Trophoblast cell (in vitro differentiated cells and primary cell): ENCODE measurements at places on chromosomes 7 and 10.

DNA sequence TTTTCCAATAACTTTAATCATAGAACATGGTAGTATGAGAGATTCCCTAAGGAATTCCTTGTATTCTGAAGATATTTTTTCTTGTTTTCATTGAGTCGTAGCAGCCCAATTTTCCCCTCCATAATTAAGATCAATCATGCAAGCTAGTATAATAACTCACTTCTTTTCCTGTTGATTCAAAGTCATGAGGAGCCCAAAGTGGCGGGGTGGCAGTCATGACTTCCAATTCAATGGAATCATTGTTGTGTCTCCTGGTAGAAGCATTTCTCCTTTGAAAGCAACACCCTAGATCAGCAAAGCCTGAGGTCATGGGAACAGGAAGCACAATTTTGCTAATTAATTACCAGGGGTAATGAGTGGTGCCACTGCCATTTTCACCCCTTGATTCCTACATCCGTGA lies 77.6 kb upstream of the MAGI2 start:
- no peak for DNase-seq

DNA sequence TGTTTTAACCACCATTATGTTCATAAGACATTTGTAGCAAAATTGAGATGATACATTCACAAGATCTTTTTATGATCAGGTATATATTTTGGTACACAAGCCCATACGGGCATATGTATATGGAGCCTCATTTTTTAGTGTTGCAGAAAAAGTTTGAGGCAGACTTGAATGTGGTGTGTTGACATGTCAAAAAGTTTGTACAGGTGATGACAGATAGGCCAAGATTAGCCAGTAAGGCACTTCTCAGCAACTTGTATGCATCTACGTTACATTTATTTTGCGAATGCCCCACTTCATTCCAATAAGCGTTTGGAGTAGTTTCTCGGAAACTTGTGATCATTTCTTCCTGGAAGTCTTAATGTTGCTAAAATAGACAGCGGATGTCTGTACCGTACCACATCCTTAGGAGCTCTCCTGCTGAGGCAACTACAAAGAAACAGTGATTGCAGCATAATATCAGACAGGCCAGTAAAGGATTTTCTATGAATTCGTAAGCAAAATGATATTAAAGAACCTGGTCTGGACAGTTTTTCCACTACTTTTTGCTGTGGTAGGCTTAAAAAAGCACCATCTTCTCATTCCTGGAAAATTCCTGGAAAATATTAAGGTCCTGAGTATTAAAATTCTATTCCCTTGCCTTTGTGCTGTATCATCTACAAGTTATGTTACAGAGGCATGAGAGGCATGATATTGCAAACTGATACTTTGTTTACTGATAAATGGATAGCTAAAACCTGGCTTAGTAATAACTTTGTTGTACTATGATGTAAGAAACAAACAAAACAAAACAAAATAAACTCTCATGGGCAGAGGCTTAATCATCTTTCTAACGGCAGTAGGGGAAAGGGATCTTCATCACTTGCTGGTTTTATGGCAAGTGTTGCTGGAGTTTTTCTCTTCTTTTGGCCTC lies 153.6 kb downstream of the HDAC9 start:
- peak; percentile 58 for DNase-seq

DNA sequence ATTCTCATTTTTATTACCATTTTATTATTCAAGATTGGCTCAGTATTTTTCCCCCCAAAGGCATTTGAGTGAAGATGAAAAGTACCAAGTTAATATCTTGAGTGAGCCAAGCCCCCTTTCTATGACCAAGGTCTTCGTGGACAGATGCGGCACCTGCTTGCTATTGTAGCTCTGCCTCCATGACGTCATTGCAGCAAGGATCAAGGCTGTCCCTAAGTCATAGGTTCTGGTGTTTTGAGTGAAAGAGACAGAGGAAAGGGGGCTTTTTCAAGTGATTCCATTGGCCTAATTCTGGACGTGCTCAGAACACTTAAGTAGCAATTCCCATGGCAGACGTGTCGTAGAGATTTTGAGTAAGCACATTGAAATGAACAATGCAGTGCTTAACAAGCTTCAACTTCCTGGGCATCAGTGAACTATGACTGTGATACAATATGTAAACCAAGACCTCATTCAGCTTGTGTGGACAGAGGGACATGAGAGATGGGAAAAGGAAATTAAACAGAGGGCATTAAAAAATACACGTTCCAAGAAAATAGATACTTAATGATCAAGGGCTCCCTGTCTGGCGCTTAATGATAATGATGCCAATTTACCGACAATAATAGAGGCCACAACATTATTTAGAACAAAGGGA lies 248.7 kb upstream of the NPVF start:
- no peak for DNase-seq

- DNase-seq: no peak
These were observed 202.9 kb downstream of the GRID1 start for GRCh38 chr10:86163522-86164173.

GRCh38 chr10:75195035-75195763 lies 15.4 kb upstream of the VDAC2 start:
- DNase-seq: no peak
